ENCODE measurements at places on chromosomes 12 and 14.

GRCh38 chr12:41950455-41950854 lies 194.2 kb downstream of the GXYLT1 start:
- no peak for DNase-seq

GRCh38 chr12:53596920-53597363 lies 29.2 kb downstream of the ATF7 start:
- DNase-seq: no peak

GRCh38 chr14:99689266-99690236 lies 5.5 kb downstream of the CYP46A1 start:
- DNase-seq: peak; percentile 8

DNA sequence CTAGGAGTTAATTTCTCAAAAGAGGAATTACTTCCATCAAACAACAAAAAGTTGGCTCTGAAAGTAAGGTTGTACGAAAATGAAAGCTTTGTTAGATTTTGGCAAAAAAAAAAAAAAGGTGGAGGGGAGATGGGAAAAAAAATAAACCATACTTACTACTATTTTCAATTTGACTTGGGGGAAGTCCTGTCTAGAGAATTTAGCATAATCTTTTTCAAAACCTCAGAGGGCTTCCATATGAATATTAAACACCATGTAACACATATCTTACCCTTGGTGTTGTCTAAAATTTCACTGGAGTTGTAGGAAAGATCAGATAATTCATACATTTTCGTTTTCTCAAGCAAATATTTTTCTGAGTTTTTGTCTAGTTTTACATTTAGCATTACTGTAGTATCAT lies 17.5 kb downstream of the GRIP1 start:
- DNase-seq: no peak

DNA sequence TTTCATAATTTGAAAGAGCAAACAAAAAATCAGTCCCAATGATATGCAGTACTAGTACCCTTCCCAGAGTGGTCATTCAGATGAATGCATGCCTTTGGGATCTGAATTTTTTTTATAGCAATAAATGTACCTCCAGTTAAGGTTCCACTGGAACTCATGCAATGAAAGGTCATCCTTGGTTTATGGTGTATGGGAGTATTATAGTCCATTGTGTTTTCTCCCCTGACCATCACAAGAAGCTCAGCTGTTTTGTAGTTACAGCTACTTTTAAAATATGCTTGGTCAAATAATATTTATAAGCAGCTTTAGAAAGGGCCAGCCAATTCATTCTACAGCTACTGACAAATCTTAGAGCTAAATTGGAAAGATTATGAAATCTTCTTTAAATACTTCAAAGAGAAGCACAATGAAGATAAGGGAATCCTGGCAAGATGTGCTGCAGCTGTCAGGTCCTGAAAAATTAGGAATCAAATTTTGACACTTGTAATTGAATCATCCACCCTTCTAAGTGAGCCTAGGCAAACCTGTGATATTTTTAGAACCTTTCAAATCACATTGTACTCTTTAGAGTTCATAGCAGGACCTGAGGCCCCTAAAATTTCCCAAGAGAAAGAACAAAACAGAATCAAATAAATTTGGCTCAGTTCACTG lies 46.5 kb downstream of the IFT81 start:
- no peak for DNase-seq

DNA sequence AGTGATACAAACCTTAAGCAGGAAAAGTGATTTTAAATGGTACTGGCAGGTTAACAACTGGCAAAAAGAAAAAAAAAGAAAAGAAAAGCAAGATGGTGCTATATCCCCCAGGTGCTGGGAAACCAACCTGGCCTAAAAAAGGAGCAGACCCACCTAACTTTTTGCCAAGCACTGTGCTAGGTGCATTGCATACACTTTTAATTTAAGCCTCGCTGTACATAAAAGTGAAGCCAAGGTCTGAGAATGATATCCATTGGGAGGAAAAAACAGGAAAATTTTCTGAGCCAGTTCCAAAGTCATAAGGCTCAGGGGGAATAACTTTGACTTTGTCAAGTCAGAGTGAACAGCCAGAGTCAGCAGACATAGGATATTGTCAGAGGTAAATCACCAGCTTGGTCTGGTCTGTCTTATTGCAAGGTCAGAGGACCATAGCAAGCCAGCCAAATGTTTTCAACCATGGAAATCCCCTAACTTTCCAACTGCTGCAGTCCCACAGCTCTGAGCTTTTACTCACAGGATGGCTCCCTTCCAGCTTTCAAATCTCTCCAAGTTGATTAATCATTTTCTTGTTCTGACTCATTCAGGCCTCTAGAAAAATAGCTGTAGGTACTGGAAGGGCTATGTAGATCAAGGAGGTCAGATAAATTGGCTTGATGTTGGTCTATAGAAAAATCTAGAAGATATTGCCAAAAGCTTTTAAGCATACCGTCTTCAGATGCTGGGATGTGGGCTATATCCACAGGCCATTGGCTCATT lies 412.9 kb downstream of the RAD51B start:
- DNase-seq: no peak

DNA sequence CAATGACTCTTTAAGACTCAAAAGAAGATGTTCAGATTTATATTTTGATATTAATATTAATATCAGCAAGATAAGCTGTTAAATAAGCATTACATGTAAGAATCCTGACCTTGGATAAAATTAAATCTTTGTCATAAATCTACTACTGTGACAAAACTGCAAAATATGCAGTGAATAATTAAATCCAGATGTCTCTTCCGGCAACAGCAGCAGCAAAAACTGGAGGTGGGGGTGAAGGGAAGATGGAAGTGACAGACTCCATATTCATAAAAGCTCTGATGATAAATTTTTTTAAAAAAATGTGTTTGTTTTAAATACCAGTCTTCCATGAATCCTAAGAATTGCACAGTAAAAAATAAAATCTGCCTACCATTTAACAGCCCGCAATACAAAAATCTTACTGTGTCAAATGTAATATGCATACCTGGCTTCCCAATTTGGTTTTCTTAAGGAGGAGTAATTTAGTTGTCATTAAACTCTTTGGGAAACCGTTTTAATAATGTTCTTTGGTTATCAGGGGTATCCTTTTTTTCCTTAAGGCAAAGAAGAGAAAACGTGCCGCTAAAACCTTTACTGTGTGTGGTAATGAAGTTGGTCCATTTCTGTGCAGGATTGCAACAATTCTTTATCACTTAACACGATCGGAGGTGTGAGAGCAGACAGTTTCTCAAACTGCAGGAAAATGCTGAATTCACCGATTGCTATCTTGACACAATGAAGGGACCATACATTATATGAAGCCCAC lies 478.2 kb downstream of the DIO2 start:
- DNase-seq: no peak

DNA sequence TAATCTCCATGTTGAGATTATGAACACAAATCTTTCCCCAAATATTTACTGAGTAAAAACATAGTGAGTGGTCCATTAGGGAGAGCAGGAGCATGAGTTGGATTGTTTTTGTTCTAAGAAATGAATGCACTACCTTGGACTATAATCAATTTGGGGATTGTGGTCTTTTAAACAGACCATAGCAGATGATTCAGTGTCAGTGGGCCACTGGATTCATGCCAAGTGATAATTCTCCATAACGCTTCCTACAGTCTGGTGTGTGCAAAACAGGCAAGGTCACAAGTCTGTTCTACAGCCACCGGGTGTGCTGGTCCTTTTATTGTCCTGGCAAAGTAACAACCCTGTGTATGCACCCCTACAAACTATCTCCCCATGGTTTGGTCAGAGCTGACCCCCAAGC lies 266.3 kb downstream of the APAF1 start:
- DNase-seq: no peak

- DNase-seq: no peak
These were observed 143.4 kb downstream of the KIF26A start for GRCh38 chr14:104281768-104282301.
